ENCODE measurements at places on chromosomes 6 and 20. TPM values are rescaled to one million over a fixed set of nuclear protein-coding genes. Genes with fewer than 3 reads are reported as not detected.

The CST4 gene
- total RNA-seq, result not detected

GRCh38 chr20:53255102-53255710 lies 283.0 kb downstream of the TSHZ2 start:
- no peak overlapping the region for H3K27ac ChIP-seq
- H3K36me3 ChIP-seq, result peaks cover 17% of the 10 kb centered on the region
- DNase-seq, result no peak
- H3K4me3 ChIP-seq, result no peak overlapping the region

DNA sequence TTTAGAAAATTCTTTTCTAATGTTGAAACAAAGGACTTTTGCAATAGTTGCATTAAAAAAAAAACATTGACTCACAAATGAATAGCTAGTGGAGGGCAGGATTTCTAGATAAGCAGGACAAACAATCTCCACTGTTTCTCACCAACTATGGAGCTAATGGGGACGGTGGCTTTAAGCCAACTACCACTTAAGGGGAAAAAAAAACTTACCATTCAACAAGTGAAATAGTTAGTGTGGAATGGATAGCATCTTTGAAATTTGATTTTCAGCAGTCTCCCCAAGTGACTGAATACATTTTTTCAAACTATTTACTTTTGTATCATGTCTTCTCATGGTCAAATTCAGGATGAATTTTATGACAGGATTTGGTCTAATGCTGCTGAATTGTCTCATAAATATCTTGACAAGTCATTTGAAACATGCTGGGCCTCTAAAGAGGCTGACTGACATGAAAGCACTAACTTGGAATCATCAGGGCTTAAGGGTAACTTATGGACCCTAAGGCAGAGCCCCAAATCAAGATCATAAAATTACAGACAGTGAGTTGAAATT lies 100.5 kb downstream of the EYA4 start:
- DNase-seq, result no peak
- no peaks in the 10 kb centered on the region for H3K27me3 ChIP-seq
- no peaks in the 10 kb centered on the region for H3K36me3 ChIP-seq
- no peaks in the 10 kb centered on the region for H3K4me1 ChIP-seq
- H3K4me3 ChIP-seq, result no peak overlapping the region
- no peak overlapping the region for H3K27ac ChIP-seq

DNA sequence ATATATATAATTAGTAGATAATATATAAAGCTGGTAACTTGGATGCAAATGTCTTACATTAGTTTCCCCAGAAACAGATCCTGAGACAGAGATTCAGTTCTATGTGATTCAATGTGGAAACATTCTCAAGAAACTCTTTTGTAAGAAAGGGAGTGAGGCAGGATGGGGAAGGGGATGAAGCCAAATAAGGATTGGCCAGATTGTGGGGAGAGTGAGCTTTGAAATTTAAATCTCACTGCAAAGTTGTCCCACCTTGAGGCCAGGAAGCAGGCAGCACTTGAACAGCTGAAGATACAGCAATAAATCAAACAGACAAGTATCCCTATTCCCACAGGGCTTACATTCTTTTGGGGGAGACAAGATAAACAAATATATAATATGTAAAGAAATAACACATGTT lies 126.3 kb upstream of the HEY2 start:
- no peak overlapping the region for H3K4me3 ChIP-seq
- H3K27me3 ChIP-seq, result peaks cover 17% of the 10 kb centered on the region
- peaks cover 5% of the 10 kb centered on the region for H3K4me1 ChIP-seq
- H3K36me3 ChIP-seq, result no peaks in the 10 kb centered on the region
- DNase-seq, result no peak

All from neural crest cell (in vitro differentiated cells).